ENCODE measurements at places on chromosomes 4 and X.

- DNase-seq: no peak
These were observed 595.2 kb downstream of the MID1IP1 start for GRCh38 chrX:39396358-39396995.

DNA sequence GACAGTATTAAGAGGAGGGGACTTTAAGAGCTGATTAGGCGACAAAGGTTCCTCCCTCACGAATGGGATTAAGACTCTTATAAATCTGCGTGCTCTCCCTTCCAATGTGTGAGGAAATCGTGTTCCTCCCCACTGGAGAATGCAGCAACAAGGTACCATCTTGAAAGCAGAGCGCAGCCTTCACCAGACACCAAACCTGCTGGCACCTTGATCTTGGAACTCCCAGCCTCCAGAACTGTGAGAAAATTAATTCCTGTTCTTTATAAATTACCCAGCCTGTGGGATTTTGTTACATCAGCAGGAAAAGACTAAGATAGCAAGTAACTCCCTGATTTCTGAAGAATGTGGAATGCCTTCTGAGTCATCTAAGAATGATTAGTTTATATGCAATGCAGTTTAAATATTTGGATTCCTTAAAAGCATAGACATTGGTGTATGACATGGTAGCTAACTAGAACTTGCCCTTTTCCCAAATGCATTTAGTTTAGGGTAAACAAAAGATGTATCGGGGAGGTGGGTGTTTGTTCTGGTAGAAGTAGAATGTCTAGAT lies 86.1 kb downstream of the USP46 start:
- no peak for DNase-seq

GRCh38 chrX:31555506-31555905 lies 483.7 kb upstream of the FTHL17 start:
- no peak for DNase-seq

DNA sequence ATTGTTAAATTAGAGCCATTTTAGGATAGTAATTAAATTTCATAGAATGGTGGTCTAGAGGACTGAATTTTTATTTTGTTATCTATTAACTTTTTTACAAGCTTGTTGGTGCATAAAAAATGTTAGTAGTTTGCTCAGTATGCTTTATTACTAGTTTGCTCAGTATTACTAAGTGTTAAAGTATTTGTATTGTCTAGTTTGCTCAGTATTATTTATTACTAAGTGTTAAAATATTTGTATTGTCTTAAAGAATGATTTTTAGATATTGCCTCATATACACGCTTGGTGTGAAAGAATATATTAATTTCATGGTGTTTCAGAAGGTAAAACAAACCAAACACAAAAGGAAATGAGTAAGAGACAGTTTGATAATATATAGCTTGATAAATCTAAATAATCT lies 268.4 kb upstream of the MAGEB18 start:
- DNase-seq: no peak

GRCh38 chr4:152374606-152375285 lies 161.1 kb downstream of the FBXW7 start:
- DNase-seq: no peak

DNA sequence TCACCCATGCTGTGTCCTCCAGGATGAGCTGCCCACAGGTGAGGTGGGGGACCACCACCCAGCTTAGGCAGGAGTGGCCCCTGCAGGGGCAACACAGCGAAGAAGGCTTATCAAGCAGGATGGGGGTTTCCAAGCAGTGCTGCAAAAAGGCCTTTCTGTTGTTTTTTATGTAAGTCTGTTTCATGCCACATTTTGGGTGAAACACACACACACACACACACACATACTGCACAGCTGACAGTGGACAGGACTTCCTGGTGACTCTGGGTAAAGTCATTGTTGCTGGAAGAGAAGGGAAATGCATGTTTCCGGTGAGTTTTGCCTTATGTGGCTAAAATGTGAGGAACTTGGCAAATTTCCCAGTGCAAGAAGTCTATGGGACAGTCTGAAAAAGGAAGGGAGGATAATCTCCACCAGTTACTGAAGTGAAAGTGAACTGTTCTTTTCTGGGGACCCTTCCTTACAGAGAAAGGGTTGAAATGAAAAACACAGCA lies 119.2 kb downstream of the IRF2 start:
- peak; percentile 78 for DNase-seq

DNA sequence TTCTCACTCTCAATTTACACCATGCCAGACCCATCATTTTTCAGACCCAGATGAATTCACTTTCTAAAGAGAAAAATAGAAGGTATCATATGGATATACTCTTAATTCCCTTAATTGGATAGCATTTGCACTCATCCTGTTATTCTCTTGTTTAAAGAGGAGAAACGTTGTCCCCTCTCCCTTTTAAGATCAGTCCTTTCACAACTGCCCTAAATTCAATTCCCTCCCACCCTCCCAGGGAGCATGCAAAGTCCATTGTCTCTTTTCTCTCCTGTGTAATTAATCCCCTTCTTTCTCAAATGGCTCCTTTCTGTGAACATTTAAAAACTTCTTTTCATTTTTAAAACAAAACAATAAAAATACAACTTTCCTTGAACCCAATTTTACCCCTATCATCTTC lies 124.7 kb upstream of the TLL1 start:
- DNase-seq: no peak

- DNase-seq: no peak
These were observed 16.3 kb downstream of the PPP3CA start for GRCh38 chr4:101331017-101331416.

DNA sequence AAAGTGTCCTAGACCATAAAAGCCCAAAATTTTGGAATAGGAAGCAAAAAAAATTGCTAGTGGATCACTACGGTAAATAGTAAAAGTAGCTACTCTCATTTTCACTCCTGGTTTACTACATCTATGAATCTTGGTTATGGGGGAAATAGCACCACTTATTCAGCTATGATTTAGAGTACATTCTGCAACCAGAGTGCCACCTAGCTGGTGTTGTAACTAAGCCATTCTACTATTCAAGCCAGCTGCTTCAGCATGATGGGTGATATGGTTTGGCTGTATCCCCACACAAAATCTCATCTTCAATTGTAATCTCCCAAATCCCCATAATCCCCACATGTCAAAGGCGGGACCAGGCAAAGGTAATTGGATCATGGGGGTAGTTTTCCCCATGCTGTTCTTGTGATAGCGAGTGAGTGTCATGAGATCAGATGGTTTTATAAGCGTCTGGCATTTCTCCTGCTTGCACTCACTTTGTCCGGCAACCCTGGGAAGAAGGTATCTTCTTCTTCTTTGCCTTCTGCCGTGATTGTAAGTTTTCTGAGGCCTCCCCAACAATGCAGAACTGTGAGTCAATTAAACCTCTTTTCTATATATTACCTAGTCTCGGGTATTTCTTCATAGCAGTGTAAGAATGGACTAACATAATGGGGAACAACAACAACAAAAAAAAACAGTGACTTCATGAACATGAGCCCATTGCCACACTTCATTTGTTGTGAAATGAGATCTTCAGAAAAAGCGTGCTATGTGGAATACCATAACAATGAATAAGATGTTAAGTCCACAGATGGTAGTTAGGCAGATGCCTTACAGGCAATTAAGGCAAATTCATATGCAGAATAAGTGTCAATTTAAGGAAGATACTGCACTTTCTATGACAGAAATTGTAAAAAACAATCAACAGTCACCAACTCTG lies 280.1 kb downstream of the PABPC4L start:
- peak; percentile 2 for DNase-seq

GRCh38 chr4:100356172-100356571 lies 161.7 kb downstream of the EMCN start:
- DNase-seq: no peak

DNA sequence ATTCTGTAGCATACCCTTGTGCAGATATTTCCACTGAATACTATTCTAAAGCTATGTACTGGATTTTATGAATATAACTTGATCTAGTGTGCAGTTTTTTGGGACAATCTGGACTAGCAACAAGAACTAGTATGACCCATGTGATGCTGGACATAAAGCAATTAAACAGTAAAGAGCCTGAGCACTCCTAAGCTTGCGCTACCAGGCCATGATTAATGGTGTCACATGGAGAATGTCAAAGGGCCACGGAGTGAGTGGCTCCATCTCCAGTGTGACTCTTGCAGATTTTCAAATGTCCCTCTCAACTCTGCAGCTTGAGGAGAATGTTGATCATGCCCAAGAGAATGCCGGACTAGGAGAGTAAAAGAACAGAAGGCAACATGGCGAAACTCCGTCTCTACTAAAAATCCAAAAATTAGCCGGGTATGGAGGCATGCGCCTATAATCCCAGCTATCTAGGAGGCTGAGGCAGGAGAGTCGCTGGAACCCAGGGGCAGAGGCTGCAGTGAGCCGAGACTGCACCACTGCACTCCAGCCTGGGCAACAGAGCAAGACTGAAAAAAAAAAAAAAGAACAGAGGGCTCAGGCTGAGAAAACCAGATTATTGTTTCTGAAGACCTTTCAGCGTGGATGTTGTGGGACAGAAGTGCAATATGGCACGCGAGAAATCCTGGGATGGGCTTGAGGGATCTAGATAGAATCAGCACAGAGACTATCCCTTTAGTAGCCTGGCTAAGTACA lies 45.0 kb downstream of the TIGD2 start:
- DNase-seq: no peak

DNA sequence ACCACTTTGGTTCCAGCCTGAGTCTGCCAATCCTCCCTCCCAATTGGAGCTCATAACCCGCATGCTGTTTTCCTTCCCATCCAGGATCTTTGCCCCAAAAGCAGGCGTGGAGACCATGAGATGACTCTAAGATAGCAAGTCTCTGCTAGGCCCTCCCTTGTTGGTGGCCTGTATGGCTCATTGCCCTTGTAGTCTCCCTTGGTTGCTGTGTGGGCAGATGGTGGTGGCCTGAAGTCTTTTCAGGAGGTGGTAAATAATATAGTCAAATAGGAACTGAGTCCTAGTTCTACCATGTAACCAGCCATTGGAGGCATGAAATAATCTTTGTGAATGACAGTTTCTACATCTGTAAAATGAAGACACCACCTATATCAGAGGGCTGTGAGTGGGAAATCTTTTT lies 1.2 kb downstream of the ATP6AP1 start:
- no peak for DNase-seq

DNA sequence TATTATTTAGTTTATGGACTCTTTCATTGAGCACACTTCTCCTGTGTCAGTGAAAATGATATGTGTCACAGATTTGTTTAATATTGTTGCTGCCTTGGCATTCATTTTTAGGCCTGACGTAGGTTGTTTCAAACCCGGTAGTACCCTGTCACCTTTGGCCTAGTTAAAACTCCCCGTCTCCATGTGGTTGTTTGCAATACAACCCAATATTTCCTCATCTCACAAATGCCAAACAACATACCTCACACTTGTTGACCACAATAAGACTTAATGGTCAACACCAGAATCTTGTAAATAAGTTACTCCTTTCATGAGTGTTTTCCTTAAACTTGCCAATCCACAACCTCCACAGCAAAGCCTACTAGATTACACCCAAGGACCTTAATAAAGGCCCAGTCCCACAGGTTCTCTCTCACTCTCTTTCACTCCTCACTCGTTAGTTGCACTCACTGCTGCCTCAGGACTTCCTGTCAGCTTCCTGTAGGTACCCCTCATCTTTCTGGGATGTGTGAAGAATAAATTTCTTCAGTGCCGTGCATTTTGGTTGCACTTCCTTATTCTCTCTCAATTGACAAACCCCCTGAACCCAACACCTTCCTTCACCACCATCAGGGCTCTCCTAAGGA lies 31.3 kb downstream of the IL13RA2 start:
- no peak for DNase-seq

DNA sequence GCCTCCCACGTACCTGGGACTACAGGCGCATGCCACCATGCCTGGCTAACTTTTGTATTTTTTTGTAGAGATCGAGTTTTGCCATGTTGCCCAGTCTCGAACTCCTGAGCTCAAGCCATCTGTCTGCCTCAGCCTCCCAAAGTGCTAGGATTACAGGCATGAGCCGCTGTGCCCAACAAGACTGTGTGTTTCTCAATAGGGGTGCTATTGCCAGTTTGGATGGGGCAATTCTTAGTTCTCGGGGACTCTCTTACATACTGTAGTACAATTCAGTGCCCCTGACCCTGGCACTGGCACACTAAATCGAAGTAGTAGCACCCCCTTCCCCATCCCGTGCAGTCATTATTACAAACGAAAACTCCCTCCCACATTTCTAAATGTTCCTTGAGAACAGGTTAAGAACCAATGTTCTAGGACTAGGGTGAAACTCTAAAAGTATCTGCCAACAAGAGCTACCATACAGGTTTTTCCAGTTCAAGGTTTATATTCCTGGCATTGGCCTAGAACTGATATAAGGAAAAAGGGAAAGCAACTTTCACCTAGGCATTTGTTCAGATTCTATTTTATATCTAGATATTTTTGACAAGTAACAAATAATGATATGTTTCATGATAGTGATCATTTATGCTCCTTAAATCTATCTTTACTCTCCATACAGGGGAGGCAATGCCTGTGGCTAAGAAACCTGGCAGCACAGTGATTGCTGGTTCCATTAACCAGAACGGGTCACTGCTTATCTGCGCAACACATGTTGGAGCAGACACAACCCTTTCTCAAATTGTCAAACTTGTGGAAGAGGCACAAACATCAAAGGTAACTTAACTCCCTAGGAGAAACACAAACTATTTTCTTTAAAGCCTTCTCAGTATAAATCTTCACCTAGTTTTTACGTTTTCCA lies 50.4 kb upstream of the PGAM4 start:
- DNase-seq: no peak

- no peak for DNase-seq
These were observed 147.3 kb downstream of the VEGFC start for GRCh38 chr4:176645246-176645960.

DNA sequence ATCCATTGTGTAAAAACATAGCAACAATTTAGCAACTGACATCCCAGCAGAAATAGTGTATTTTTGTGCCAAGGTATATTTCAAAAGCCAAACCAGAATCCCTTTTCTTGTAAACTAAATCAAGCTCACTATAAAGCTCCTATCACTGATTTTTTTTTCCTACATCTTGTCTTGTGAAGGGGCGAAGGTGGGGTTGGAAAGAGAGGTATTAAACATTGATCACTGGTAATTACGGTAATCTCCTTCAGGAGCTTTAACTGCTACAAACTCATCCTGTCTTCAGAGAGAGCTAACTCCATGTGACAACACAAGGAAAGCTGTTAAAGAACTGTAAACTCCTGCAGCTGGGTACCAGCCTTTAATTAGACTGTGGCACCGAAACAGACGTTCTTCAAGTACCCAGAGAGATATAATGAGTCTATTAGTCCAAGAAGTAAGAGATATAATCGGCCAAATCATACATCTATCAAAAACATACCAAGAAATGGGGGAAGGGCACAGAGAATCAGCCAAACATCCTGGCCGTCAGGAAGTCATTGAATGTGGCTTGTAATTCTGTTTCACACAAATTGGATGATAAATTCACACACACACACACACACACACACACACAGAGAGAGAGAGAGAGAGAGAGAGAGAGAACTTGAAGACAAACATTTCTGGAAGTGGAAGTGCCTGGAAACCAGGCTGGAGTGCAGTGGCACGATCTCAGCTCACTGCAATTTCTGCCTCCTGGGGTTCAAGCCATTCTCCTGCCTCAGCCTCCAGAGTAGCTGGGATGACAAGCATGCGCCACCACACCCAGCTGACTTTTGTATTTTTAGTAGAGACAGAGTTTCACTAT lies 111.9 kb upstream of the PPARGC1A start:
- DNase-seq: no peak

- no peak for DNase-seq
These were observed 4.0 kb downstream of the HERC6 start for GRCh38 chr4:88382621-88383020.

- DNase-seq: peak; percentile 72
These were observed 3.2 kb upstream of the PCDH19 start for GRCh38 chrX:100413229-100413628.

Data from Ammon's horn (tissue), 1 donor.